Activated CD4-positive, alpha-beta T cell treated with anti-CD3 and anti-CD28 coated beads, Interleukin-2, amount 10 ng/mL, durations not matched to agents 24 days and 14 days (primary cell): ENCODE measurements at places on chromosomes 7 and 10.

DNA sequence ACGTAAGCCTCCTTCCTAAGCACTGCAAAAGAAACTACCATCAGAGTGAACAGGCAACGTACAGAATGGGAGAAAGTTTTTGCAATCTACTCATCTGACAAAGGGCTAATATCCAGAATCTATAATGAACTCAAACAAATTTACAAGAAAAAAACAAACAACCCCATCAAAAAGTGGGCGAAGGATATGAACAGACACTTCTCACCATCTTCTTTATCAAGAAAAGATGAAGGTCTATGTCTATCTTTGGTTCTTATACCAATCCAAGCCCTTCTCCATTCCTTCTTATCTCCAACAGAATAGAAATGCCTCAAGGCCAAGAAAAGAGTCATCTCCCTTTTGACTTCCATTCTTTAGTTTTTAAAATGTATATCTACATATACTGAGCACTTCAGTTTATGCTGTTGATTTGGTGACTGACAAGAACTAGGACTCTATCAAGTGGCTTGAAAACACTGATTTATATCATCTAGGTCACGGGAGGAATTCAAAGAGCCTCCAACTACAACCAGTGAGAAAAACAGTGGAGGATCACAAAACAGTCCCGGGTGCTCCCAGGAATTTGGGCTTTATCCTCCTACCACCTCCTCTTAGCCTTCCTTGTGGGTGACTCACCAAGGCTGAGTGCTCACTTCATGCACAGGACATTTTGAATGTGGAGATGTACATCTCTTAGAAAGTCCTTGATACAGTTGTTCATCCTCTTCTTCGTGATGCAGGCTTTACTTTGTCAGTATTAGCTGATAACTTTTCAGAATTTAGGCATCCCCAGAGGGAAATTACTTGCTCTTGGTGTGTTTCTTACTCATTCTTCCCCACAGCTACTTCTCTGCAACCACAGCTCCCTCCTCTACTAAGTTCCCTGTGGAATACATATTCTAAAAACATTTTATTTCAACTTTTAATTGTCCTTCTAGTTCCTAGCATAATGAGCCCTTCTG, 15.4 kb downstream of the TAS2R41 start:
- DNase-seq: no peak

DNA sequence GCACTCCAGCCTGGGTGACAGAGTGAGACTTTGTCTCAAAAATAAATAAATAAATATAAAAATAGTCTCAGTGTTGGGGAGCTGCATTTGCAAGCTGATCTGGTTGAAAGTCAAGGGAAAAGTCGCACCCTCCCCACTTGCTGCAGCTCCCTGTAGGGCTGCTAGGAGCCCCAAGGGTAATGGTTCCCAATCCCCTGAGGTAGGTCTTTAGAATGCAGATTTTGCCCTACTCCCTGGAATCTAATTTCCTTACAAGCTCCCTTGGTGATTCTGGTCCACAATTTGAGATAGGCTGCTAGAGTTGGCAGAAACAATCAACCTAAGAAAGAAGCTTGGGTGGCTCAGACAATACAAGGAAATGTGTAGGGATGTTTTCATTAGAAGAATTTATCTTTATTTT, 232.5 kb upstream of the YAE1 start:
- no peak for DNase-seq

GRCh38 chr10:6079044-6079443, 9.8 kb upstream of the RBM17 start:
- DNase-seq: no peak

DNA sequence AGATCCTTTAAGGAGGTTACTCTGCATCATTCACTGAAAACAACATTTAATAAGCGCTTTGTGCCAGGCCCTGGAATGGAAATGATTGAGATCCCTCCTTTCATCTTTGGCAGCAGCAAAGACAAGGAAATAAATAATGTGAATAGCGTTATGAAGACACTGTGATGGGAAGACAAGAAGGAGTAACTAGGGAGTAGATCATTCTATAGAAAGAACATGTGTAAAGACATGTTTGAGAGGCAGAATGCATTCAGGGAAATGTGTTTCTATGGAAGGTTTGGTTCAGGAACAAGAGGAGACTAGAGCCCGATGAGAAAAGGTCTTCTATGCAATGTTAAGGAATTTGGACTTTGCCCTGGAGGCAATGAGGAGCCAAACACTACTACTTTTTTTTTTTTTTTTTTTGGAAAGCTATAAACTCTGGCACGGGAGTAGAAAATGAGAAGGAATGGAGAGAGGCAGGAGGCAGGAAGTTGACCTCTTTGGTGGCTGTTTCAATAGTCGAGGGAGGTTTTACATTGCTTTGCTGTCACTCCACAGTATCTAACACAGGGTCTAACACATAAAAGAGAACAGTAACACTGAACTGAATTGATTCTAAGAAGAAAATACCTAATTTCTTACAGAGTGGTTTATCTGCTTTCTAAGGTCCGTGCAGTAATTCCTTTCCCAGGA, 44.9 kb downstream of the SMURF1 start:
- DNase-seq: no peak

GRCh38 chr10:47114680-47115186, 185.3 kb upstream of the GDF10 start:
- no peak for DNase-seq

DNA sequence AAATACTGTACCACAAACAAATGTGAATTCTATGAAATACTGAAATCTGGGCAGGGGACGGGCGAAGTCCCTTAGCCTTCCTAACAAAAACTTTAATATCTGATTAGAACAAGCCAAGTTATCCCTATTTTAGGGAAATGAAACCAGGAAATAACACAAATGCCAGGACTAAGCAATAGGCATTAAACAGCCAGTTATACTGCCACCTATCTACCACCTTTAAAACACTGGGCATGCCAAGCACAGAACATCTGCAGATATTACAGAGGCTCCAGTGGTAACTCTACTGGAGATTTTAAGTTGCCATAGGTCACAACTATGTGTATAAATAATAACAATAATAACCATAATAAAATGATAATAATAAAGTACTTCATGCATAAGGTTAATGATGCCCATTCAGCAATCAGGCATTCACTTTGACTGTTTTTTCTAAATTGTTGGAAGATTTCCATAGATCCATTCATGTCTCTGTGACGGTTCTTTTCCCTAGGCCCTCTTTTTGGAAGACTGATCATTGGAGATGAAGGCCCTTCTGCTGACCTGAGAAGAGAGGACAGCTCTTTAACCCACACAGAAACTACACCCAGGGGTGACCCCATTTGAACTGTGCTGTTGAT, 195.7 kb downstream of the CACNA2D1 start:
- no peak for DNase-seq

- DNase-seq: no peak
Observed at GRCh38 chr7:130887957-130888371, 154.0 kb upstream of the KLF14 start.

DNA sequence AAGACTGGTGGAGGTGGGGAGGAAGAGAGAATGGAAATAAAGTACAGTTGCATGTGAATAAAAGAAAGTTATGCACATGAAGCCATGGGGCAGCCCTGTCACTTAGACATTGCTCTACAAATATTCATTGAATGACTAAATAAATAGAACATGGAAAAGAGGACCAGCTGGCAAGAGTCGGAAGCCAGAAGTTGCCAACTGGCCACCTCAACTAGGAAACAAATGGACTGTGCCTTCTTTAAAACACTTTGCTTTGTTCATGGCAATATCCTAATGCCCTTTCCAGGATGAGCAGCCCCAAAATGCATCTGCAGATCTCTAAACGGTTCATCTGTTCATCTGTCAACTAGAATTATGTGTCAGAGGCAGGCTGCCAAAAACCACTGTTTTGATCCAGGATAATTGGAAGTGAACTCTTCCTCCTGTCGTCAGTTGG, 157.3 kb downstream of the NOC3L start:
- no peak for DNase-seq

- DNase-seq: no peak
Observed at GRCh38 chr10:86753051-86753450, 3.4 kb upstream of the BMPR1A start.

GRCh38 chr7:106111655-106112117, 426 bp downstream of the SYPL1 start:
- DNase-seq: peak; percentile 88

- no peak for DNase-seq
Observed at GRCh38 chr7:143849785-143850479, 52.0 kb downstream of the TCAF1 start.

- DNase-seq: no peak
Observed at GRCh38 chr7:130927564-130927963, 193.6 kb upstream of the KLF14 start.

DNA sequence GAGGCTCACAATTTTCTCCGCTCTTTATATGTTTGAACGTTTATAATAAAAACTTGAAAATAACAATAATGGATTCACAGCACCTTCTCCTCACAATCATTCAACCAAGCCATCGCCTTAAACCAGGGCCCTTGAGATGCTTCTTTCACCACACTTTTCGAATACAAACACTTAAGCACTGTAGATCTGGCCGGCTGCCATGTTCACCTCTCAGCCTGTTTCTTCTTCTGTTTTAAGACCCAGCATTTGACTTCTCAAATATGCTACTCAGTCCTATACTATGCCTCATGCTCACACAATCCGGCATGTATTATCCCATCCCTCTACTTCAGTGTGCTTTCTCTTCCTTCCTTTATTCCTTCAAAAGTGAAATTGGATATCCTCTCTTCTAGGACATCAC, 280.6 kb downstream of the TFEC start:
- no peak for DNase-seq

- no peak for DNase-seq
Observed at GRCh38 chr7:30984359-30985107, 20.8 kb downstream of the GHRHR start.

GRCh38 chr10:96275685-96276418, 4.5 kb upstream of the BLNK start:
- no peak for DNase-seq

DNA sequence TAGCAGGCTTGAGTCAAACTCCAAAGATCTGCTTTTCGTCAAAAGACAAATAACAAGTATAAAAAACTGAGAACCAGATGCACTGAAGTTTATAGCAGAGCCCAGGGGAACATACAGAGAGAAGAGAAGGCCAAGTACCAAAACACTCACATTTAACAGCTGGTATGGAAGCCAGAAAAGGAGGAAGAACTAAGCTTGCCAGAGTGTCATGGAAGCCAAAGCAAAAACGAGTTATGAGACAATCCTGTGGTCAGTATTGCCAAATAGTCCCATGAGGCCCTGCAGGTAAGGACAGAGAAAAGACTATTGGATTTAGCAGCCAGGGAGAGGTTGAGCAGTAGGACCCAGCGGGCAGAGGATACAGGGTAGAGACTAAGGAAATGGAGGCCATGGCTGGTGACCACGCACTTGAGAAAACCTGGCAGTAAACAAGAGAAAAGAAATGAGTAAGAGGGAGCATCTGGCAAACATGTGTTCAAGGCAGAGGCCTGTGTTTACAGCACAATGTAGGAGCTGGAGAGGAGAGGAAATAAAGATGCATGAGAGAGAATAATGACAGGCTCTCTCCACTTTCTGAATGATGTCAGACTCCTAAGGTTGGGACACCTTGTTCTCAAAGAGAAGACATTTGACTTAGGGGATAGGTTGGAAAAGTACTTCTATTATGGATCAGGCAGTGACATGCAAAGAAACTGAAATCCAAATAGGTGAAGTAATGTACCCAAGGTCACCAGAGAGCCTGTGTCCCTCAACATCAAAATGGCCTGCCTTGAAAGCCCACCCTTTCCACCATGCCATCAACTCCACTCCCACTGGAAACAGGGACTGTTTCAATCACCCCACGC, 9.1 kb downstream of the CREB3L2 start:
- peak; percentile 74 for DNase-seq

DNA sequence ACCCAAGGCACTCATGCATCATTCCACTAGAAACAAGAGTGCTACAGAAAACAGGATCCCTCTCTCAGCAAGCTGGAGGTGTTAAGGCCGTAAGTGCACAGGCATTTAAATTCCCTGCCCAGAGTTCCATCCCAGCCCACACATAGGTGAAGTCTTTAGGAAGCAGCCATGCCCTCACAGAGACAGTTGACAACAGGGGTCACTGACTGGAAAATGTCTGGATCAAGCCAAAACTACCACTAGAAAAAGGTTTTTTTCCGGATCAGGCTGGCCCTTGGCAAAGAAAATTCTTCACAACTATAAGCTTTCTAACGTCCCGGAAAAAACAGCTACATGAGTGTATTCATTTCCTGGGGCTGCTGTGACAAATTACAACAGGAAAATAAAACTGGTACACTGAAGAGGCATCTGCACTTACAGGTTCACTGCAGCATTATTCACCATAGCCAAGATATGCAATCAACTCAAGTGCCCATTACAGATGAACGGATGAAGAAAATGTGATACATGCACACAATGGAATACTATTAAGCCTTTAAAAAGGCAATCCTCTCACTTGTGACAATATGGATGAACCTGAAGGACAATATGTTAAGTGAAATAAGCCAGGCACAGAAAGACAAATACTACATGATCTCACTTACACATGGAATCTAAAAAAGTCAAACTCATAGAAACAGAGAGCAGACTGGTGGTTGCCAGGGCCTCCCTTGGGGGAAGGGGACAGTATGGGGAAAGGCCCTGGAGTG, 52.5 kb downstream of the SLC25A13 start:
- no peak for DNase-seq

DNA sequence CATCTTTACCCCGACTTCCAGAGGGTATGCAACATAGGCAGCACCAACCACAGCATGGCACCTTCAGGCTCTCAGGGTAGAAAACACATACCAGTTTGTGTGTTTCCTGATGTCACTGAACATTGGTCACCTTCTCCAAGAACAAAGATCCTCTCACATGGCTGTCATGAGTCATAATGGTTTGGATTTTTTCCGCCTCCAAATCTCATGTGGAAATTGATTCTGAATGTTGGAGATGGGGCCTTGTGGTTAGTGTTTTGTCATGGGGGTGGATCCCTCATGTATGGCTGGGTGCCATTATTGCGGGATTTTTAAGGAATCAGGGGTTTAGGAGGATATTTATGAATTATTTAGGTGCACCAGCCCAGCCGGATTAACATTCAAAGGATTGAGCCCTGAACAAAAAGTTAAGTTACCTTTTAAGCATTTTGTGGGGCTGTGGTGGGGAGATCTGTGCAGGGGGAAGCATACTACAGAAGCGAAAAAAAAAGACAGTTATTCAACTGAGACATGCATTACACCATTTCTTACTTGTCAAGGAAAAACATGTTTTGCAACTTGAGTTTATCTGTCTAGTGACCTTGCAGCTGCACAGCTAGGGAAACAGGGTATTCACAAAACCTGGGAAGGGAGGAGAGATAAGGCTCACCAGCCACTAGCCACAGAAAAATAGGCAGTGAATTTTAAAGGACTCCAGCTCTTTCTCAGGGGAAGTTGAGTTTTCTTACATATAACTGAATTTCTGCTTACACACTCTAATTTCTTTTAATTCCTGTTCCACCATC, 774.1 kb upstream of the AUTS2 start:
- DNase-seq: no peak

- no peak for DNase-seq
Observed at GRCh38 chr10:55668326-55668922, 692.6 kb downstream of the ZWINT start.

DNA sequence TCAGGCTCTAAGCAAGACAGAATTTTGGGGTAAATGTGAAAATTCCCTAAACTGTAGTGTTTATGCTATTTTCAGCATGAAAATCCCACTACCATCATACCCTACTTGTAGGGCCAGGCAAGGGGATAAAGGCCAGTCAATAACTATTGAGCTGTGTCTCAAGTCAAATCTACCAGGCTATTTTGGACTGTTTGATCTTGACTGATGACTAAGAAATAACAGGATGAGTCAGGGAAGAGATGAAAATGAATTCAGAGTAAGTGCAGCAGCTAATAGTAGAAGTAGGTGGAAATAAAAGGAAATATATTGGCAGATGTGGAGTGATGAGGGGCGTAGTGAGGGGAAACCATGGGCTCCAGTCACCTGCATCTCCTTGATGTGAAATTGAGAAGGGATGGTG, 225.8 kb upstream of the PHYHIPL start:
- DNase-seq: no peak

GRCh38 chr10:81108516-81109199, 571.0 kb downstream of the SH2D4B start:
- no peak for DNase-seq
